ENCODE measurements at places on chromosomes 13 and 19.

DNA sequence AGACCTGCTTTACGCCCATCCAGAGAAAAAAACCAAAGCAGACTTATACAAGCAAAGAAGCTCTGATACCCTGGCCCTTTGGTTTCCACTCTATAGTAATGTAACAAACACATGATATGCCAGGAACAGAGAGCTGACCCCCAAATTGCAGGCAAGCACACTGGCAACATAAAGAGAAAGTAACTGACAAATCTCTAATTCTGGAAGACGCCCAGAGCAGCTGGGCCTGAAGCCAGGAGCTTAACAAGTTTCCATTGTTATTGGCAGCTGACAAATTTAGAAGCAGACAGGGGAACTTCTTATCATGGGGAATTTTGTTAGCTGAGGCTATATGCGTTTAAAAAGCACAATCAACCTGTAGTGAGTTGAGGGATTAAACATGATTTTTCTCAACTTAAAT is 158.0 kb downstream of the DLEU7 start:
- no peaks in the 10 kb centered on the region for H3K27me3 ChIP-seq
- no peaks in the 10 kb centered on the region for H3K36me3 ChIP-seq
- no peak for DNase-seq
- no peak overlapping the region for H3K27ac ChIP-seq

DNA sequence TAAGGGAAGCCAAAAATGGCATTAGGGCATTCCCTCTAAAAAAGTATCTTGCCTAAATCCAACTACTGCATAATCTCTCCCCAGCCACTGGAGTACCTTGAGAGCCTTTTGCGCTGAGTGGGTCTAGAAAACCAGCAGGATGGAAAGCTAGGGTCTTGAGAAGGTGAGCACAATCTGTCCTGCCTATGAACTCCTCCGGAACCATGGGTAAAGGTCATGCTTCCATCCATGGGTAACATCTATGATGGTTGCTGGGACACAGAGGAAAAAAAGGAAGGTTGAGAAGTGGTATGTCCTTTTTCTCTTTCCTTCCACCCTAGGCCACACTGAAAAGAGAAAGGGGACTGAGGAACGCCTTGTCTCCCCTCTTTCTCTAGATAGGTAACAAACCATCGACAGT is 52.4 kb downstream of the ZNF676 start:
- no peaks in the 10 kb centered on the region for H3K4me1 ChIP-seq
- no peaks in the 10 kb centered on the region for H3K27me3 ChIP-seq
- peaks cover 5% of the 10 kb centered on the region for H3K36me3 ChIP-seq
- no peak for DNase-seq

DNA sequence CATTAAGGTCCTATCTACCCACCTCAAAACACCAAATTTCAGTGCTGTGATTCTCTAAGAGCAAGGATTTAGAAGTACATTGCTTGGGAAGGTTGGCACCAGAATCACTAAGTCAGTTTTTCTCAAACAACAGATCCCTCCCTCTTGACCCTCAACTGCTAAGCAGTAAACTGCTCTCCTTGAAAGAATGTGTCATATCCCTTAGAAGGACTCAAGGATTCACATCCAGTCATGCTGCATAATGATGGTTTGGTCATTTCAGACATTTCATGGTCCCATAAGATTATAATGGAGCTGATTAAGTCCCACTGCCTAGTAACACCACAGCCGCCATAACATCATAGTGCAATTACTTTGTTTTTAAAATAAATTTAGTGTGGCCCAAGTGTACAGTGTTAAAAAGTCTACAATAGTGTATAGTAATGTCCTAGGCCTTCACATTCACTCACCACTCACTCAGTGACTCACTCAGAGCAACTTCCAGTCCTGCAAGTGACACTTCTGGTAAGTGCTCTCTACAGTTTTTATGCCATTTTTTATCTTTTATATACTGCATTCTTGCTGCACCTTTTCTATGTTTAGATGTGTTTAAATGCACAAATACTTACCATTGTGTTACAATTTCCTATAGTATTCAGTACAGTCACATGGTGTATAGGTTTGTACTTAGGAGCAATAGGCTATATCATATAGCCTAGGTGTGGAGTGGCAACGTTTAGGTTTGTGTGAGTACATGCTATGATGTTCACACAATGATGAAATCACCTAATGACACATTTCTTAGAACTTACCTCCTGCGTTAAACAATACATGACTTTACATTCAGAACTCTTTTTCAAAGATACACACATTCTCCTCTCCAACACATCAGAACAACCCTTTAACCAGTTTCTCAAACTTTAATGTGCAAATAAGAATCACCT is 15.7 kb upstream of the CCDC169 start:
- H3K4me1 ChIP-seq: no peaks in the 10 kb centered on the region
- H3K27ac ChIP-seq: no peak overlapping the region
- no peak for DNase-seq
- H3K4me3 ChIP-seq: no peak overlapping the region

- peaks cover 30% of the 10 kb centered on the region for H3K4me1 ChIP-seq
- peaks cover 4% of the 10 kb centered on the region for H3K36me3 ChIP-seq
- H3K27me3 ChIP-seq: no peaks in the 10 kb centered on the region
- DNase-seq: peak; percentile 72
- peak within 1 kb of the TSS; percentile 87 for H3K4me3 ChIP-seq
These were observed at the start of gene PKN1 for GRCh38 chr19:14432791-14433553. Gene PKN1 (plus strand): TSS chr19:14433306. CDS start chr19:14433522, 216 bp downstream.

DNA sequence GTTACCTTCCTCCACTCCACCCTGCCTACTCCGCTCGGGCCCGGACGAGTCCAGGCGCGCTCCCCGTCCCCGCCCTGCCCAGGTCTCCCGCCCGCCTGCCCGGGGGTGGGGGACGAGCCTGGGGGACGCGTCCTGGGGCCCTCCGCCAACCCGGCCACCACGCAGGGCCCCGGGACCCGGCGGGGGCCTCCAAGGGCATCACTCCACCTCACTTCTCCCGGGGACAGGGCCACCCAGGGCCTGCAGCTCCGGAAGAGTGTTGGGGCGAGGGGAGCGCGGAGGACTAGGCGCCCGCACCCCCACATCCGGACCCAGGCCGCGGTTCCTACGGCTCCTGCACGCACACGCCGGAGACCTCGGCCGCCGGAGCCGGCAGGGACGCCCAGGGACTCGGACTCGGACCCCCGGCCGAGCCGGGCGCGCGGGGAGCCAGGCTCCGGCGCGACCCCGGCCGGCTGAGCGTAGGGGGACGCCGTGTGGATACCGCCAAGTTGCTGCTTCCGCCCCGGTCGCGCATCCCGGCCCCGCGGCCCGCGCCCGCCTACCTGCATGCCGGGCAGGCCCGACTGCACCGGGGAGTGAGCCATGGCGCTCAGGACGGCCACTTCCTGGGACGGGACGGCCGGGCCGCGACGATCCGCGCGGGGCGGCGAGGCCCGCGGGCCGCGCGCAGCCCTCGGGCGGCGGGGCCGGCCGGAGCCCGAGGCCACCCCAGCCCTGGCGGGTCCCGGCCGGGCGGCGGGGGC is 534 bp downstream of the STK24 start:
- H3K36me3 ChIP-seq: peaks cover 6% of the 10 kb centered on the region
- H3K27ac ChIP-seq: peak overlapping the region; percentile 81
- DNase-seq: peak; percentile 57
- no peaks in the 10 kb centered on the region for H3K27me3 ChIP-seq
- peaks cover 53% of the 10 kb centered on the region for H3K4me1 ChIP-seq
- peak overlapping the region; percentile 88 for H3K4me3 ChIP-seq

DNA sequence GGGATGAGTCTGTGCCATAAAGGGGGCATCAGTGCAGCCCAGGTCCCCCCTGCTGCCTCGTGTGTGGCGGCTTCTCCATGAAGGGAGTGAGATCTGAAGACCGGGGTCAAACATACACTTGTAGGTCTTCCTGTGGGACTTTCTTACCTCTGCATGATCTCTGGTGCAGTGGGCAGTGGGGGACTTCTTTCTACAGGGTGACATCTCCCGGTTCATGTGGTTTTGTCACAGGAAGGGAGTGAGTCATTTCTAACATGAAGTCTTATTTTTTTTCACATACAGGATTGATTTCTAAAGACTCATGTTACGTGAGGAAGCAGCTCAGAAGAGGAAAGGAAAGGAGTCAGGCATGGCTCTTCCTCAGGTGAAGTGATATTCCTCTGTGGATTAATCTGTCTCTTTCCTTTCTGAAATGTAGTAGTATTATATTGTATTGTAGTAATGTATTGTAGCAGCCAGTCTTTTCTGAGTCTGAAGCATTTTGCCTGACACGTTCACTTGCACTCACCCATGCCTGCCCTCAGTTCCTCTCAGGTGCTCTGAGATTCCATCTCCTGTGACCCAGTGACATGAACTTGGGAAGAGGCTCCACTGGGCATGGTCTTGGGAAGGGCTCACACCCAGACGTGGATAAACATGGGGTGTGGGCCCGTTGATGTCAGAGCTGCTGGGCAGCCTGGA is 15.7 kb downstream of the ZNF808 start:
- H3K27me3 ChIP-seq: no peaks in the 10 kb centered on the region
- peaks cover 14% of the 10 kb centered on the region for H3K4me1 ChIP-seq
- peaks cover 72% of the 10 kb centered on the region for H3K36me3 ChIP-seq
- H3K27ac ChIP-seq: peak overlapping the region; percentile 37

GRCh38 chr13:25990801-25991200 is 61.0 kb downstream of the SHISA2 start:
- no peaks in the 10 kb centered on the region for H3K27me3 ChIP-seq
- no peaks in the 10 kb centered on the region for H3K4me1 ChIP-seq
- H3K4me3 ChIP-seq: no peak overlapping the region
- no peak overlapping the region for H3K27ac ChIP-seq
- no peak for DNase-seq

- no peak for DNase-seq
- peaks cover 53% of the 10 kb centered on the region for H3K36me3 ChIP-seq
- H3K4me3 ChIP-seq: no peak overlapping the region
- peaks cover 35% of the 10 kb centered on the region for H3K4me1 ChIP-seq
These were observed 6.3 kb downstream of the CALM3 start for GRCh38 chr19:46607448-46607841.

DNA sequence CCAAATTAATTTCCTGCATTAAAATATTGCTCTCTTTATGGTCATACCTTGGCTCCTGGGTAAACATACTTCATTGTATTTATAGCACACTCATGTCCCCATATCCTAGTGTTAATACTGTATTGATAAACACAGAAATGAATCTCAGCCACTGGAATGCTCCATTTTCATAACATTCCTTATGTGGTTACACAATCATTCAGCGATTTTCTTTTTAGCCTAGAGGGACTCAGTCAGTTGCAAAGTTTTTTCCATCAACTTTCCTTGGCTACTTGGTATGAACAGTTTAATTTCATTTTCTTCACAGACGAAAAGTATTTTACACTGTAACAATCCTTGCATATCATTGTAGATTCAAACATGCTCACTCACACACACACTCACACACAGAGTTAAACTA is 471.5 kb downstream of the FGF14 start:
- no peak overlapping the region for H3K27ac ChIP-seq
- no peaks in the 10 kb centered on the region for H3K36me3 ChIP-seq
- DNase-seq: no peak
- H3K4me3 ChIP-seq: no peak overlapping the region

- H3K4me3 ChIP-seq: no peak overlapping the region
- no peaks in the 10 kb centered on the region for H3K27me3 ChIP-seq
- H3K27ac ChIP-seq: no peak overlapping the region
- H3K36me3 ChIP-seq: peaks cover 21% of the 10 kb centered on the region
- DNase-seq: no peak
These were observed 154.7 kb downstream of the KDM4B start for GRCh38 chr19:5123646-5124045.

DNA sequence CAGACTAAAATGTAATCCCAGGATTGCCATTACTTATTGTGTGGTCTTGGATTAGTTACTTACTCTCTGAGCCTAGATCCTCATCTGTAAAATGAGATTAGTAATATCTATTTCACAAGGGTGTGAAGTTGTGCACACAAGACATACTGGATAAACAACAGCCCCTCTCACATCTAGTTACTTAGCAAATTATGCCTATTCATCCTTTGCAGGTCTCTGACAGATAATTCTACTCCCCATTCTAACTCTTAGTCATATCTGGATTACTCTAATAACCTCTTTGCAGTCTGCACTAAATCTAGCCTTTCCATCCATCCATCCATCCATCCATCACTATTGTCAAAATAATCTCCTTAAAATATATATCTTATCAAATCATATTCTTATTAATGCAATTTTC is 12.4 kb downstream of the MTRF1 start:
- H3K27ac ChIP-seq: no peak overlapping the region
- no peaks in the 10 kb centered on the region for H3K4me1 ChIP-seq
- DNase-seq: no peak

- H3K4me1 ChIP-seq: peaks cover 56% of the 10 kb centered on the region
- H3K27me3 ChIP-seq: peaks cover 3% of the 10 kb centered on the region
- peaks cover 3% of the 10 kb centered on the region for H3K36me3 ChIP-seq
These were observed 8.0 kb downstream of the RGCC start for GRCh38 chr13:41465241-41465847.

GRCh38 chr19:37572203-37572602 is 22.4 kb downstream of the ZNF571 start:
- no peak overlapping the region for H3K4me3 ChIP-seq
- H3K36me3 ChIP-seq: peaks cover 79% of the 10 kb centered on the region

GRCh38 chr13:27504128-27504867 is 53.9 kb upstream of the MTIF3 start:
- H3K4me3 ChIP-seq: no peak overlapping the region
- H3K27ac ChIP-seq: no peak overlapping the region
- no peak for DNase-seq
- peaks cover 4% of the 10 kb centered on the region for H3K4me1 ChIP-seq
- H3K36me3 ChIP-seq: no peaks in the 10 kb centered on the region

DNA sequence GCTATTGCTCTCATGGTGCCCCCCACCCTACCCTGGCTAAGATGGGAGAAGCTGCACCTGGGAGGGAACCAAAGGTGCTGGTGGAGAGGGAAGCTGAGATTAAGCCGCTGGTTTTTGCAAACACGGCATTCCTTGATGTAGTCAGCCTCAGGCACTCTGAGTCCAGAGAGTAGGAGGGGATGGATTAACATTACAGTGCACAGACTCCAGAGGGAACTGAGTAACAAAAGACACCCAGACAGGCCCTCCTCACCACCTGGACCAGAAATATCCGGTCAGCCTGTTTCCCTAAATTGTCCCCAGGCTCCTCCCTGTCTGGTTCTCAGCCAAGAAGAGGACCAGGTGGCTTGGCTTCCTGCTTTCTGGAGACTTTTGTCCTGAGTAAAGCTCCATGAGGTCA is 28.9 kb upstream of the PABPC3 start:
- H3K4me3 ChIP-seq: no peak overlapping the region
- H3K4me1 ChIP-seq: peaks cover 8% of the 10 kb centered on the region
- no peak for DNase-seq
- no peaks in the 10 kb centered on the region for H3K36me3 ChIP-seq
- no peak overlapping the region for H3K27ac ChIP-seq

GRCh38 chr13:40409278-40409677 is 257.2 kb downstream of the FOXO1 start:
- no peak overlapping the region for H3K4me3 ChIP-seq
- no peaks in the 10 kb centered on the region for H3K36me3 ChIP-seq
- H3K27me3 ChIP-seq: no peaks in the 10 kb centered on the region
- H3K27ac ChIP-seq: no peak overlapping the region
- peaks cover 7% of the 10 kb centered on the region for H3K4me1 ChIP-seq

GRCh38 chr13:37716420-37717195 is 118.0 kb upstream of the POSTN start:
- H3K4me1 ChIP-seq: no peaks in the 10 kb centered on the region
- no peaks in the 10 kb centered on the region for H3K27me3 ChIP-seq
- no peak for DNase-seq
- H3K4me3 ChIP-seq: no peak overlapping the region
- no peak overlapping the region for H3K27ac ChIP-seq

GRCh38 chr13:74388626-74389025 is 254.4 kb upstream of the KLF12 start:
- H3K27ac ChIP-seq: no peak overlapping the region
- H3K4me1 ChIP-seq: no peaks in the 10 kb centered on the region
- H3K36me3 ChIP-seq: no peaks in the 10 kb centered on the region
- no peak overlapping the region for H3K4me3 ChIP-seq

- no peaks in the 10 kb centered on the region for H3K27me3 ChIP-seq
- H3K4me3 ChIP-seq: peak overlapping the region; percentile 99
- peaks cover 50% of the 10 kb centered on the region for H3K36me3 ChIP-seq
- H3K27ac ChIP-seq: peak overlapping the region; percentile 98
- H3K4me1 ChIP-seq: peaks cover 30% of the 10 kb centered on the region
- no peak for DNase-seq
These were observed 813 bp downstream of the ZNF562 start for GRCh38 chr19:9673912-9674662.
